ENCODE measurements at places on chromosomes 5 and 9.
A peak's percentile ranks its signal among the peaks of the same experiment; 100 is the strongest.

DNA sequence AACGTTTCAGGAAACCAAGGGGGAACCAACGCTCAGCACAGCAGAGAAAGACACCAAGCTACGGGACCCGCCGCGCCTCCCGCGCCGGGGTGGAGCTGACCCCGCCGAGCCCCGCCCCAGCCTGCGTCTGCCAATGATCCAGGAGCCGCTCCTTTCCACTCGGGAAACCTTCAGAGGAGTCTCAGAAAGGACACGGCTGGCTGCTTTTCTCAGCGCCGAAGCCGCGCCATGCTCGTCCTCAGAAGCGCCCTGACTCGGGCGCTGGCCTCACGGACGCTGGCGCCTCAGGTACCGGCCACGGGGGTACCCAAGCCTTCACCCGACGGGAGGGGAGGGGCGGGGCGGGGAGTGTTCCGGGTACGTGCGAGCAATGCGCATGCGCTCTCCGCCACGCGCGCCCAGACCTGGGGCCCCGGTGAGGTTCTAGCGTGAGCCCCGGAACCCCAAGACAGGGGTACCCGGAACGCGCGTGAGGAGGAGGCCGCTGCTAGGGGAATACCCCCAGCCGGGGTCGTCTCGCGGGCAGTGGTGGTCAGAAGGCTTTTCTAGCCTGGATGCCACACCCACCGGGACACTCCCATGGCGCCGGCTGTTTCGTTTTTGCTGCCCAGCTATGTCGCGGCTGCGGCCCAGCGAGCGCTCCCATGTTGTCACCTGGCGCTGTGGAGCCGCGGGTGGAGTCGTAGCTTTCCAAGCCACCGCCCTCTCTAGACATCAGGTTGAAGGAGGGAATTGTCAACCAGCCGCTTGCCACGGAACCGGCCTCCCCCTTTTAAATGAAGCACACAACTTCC lies at the start of gene NIPSNAP3A:
TSS of gene NIPSNAP3A (plus strand) at position 119 of the 794 bp plus-strand sequence. CDS start at position 229, 110 bp downstream.
- DNase-seq: peak; percentile 52

GRCh38 chr5:63987053-63987452 lies 24.8 kb upstream of the HTR1A start:
- no peak for DNase-seq

- DNase-seq: no peak
Measured at GRCh38 chr5:147754372-147755122, 28.0 kb downstream of the JAKMIP2 start.

GRCh38 chr9:84808416-84808815 lies 138.9 kb downstream of the NTRK2 start:
- DNase-seq: no peak

GRCh38 chr5:112663146-112663545 lies 74.5 kb upstream of the APC start:
- no peak for DNase-seq

- DNase-seq: no peak
Measured at GRCh38 chr9:90641884-90642487, 638 bp downstream of the DIRAS2 start.

GRCh38 chr9:114097613-114098020 lies 1.5 kb downstream of the KIF12 start:
- no peak for DNase-seq

DNA sequence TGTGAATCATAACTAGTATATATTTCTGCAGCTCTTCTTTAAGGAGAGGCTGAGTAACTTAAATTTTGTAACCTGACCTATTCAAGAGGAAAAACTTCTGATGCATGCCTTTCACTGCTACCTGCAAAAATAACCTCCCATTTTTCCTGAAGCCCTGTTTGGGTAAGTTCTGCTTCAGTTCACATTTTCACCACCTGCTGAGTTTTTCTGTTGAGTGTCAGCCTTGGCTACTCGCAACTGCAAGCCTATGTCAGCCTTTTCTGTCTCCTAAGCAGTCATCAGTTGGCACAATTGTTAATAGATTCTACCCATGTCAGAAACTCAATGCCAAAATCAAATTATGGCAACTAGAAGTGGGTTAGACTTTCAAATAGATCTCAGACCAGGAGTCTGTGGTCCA lies 8.2 kb upstream of the TNFAIP8 start:
- no peak for DNase-seq

DNA sequence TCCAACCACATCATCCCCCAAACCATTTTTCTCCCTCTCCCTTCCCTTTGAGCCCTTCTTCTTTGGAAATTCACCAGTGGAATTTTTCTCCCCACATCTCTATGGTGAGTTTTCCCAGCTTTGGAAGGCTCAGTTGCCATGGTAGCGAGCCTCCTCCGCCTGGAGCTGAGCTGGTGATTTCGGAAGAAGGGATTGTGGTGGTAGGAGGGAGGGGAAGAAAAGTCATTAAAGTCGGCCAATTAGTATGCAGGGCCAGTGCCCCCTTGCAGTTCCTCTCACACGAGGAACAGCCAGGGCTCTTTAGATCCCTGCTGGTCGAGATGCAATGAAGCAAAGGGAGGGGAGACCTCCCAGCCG lies 322.0 kb downstream of the NTRK2 start:
- DNase-seq: no peak

DNA sequence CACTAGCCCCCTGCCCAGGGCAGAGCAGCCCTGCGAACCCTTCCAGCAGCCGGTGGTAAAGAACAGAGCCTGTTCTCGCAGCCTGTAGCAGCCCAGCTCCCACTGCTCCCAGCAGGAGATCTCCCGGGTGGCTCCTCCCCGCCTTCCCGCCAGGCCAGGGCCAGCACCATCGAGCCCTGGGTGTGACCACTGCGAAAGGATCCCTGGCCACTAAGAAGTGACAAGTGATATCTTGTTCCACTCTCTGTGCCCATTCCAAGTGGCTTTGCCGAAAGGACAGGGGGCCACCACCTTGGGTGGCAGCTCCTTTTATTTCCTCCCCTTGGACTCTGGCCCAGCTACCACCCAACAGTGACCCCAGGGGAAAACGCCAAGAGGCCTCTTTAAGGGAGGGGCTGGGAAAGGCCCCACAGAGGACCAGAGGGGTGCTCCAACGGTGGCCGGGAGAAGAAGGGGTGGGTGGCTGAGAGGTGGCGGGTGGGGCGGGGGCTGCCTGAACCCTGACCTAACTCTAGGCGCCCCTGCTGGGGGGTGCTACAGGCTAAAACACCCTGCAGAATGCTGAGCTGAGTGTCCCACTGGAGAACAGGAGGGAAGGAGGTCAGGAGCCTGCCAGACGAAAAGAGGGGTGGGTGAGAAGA lies 1.6 kb downstream of the NACC2 start:
- DNase-seq: no peak

GRCh38 chr9:119240546-119240945 lies 128.7 kb downstream of the BRINP1 start:
- DNase-seq: no peak

DNA sequence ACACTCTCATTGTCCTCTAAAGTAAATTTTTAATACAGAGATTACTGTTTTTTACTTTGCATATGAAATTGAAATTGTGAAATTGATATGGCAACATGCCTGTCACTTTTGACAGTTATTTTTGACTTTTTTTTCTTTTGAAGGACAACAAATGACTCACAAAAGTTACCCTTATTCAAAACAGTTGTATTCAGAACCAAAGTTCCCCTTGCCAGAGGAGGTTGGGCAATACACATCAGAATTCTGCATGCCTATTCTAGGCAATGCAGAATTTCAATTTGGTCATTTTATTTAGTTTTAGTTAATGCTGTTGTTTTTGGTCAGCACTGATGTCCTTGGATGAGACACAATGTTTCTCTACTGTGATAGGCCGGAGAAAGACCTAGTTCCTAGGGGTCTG lies 299.1 kb upstream of the PRR16 start:
- no peak for DNase-seq

DNA sequence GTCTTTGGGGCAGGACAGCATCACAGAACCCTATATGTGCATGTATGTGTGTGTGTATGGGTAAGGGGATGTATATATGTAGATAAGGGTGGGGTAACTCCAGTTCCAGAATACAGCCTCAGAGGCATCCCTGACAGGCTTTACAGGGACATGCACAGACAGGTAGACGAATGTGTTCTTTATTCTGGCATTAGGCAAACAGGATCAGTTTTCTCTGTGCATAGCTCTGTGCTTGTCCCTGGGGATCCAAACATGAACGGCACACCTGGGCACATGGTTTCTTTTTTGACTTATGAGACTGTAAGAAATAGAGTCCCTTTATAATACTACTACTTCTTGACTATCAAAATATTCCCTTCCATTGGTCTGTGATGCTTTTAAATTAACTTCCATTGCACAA lies 120.6 kb downstream of the TRIO start:
- DNase-seq: peak; percentile 30

DNA sequence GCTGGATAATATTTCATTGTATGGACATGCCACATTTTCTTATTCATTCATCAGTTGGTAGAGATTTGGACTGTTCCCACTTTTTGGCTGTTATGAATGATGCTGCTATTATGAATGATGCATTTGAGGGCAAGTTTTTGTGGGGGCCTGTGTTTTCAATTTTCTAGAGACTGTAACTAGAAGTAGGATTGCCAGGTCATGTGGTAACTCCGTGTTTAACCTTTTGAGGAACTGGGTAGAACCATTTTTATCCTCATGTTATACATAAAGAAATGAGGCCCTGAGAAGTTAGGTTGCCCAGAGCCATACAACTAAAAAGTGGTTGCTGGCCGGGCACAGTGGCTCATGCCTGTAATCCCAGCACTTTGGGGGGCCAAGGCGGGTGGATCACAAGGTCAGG lies 22.4 kb upstream of the STRBP start:
- DNase-seq: no peak

DNA sequence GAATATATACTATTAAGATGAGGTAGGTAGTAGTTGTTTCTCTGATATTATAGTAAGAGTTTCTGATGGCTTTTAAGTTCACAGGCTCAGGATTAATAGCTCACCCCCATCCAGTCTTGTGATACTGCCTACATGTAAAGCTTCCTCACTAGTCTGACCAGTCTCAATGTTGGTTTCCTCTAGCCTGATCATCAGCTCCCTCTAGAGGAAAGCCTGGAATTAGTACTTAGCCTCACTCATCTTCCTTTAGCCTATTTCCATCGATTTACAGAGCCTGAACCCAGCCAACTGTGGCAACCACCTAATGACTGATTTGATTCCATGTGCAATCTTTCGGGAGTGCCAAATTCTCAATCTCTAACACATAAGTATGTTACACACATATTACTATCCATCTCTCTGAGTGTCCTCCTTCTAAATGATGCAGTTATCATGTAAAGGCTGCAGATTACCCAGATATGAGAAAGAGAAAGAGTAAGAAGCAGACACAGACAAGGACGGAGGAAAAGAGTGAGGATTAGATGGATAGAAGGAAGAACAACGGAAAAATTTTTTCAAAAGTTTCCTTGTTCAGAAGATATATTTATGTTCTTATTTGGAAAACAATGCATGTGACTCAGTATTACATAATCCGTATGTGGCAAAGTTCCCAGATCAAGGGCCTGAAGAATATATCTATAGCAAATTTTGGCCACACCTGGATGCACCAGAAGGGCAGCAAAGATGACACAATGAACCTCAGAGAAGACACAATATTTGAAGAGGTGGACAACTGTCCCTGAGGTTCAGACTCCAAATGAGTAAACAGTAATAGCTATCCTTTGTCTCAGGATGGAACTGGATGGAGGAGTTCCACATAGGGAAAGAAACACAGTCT lies 333.7 kb downstream of the ELAVL2 start:
- peak; percentile 55 for DNase-seq

GRCh38 chr5:18238321-18238720 lies 604.1 kb downstream of the TAF11L14 start:
- DNase-seq: no peak

- DNase-seq: no peak
Measured at GRCh38 chr5:849651-850301, 1.0 kb downstream of the ZDHHC11 start.

DNA sequence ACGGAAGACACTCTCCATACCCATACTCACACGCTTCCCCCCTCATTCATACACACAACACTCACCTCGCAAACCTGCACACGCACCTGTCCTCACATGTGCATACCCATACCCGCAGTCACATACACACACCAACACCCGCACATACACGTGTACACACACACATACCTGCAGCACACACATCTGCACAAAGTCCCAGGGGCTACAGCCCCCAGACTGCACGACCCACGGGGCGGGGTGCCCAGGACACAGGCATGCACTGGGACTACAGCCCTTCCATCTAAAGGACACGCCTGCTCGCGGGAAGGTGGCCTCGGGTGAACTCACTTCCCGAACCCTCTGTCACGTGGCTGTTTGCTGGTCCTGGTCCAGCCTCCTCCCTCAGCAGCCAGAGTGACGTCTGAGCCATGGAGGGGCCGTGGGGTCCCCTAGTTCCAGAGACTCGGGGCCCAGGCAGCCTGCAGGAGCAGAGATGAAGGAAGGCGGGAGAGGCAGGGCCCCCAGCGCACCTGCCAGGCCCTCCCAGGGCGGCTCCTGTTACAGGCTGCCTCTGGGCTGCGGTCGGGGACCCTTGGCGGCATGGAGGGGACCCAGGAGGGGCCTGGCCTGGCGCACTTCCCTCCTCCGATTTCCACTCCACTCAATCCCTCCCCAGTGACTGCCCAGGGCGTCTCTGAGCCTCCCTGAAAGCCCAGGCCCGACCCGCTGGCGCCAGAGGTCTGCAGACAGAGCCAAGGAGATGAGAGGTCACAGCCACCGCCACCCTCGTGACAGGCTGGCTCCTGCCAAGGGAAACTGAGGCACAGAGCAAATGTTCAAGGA lies 8.1 kb downstream of the SLC12A7 start:
- DNase-seq: no peak

- DNase-seq: no peak
Measured at GRCh38 chr5:161002571-161003074, 150.6 kb upstream of the ATP10B start.

DNA sequence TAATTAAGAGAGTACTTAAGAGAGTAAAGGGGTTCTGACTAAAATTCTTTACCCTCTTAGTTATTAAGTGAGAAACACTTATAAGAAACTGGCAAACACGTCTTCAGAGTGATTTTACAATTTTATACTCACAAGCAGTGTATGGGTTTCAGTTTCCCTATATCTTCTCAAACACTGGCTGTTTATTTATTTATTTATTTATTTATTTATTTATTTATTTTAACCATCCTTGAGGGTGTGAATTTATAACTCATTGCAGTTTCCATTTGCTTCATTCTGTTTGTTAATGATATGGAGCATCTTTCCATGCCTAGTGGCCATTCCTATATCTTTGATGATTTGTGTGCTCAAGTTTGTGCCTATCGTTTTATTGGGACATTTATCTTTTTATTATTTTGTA lies 68.0 kb upstream of the SGCD start:
- DNase-seq: no peak

GRCh38 chr5:156230887-156231286 lies 96.1 kb upstream of the SGCD start:
- DNase-seq: no peak

- no peak for DNase-seq
Measured at GRCh38 chr5:180910735-180911134, 11.8 kb downstream of the BTNL8 start.

- DNase-seq: peak; percentile 37
Measured at GRCh38 chr5:126339215-126339805, 83.9 kb upstream of the GRAMD2B start.

- no peak for DNase-seq
Measured at GRCh38 chr5:173625673-173626504, 9.4 kb upstream of the BOD1 start.

DNA sequence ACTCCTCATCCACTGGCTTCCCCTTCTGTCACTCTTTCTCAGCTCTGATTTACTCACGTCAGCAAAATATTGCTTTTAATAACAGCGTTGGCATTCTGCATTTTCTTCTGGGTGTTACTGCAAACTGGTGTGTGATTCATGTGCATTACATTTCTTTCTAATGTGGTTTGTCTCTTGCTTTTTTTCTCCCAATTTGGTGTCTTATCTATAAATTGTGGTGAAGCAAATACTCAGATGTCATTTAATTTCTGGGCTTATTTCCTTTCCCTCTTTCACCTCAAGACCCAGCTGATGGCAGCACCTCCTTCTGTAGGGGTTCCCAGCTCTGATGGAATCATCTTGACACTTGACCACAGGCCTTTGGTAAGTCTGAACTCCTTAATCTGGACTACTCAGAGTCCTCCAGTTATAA lies 180.7 kb upstream of the ZNF618 start:
- DNase-seq: no peak

All from SHP77 treated with DMSO at 0.1 percent for 48 hours (cell line).